ENCODE measurements at places on chromosomes 7 and 10. TPM values are rescaled to one million over a fixed set of nuclear protein-coding genes. Genes with fewer than 3 reads are reported as not detected.

DNA sequence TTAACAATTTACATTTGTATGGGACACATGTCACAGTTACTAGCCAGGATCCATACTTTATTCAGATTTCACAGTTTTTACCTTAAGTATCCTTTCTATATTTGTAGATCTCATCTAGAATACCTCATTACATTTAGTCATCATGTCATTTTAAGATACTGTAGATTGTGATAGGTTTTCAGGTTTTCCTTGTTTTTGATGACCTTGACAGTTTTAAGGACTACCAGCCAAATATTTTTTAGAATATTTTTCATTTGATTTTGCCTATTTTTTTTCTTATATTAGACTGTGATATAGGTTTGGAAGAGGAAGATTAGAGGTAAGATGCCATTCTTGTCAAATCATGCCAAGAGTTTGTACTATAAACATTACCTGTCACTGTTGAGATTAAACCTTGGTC lies 460.3 kb downstream of the ANKRD7 start:
- DNase-seq = no peak

DNA sequence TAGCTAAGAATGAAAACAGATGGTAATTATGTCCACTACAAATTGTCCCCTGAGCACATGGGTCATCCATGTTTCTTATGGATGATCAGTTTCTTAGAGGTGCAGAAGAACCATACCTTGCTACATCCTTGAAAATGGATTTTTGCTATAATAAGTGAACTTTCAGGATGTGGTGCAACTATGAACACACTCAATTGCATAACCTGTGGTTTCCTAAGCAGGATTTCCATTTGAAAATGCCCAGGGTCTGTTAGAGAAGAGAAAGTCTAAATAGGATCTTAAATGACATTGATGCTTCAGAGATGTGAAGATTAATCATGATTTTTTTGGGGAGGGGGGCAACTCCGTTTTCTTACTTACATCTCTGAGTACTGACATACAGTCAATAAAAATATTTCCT lies 39.6 kb upstream of the CACNB2 start:
- no peak for DNase-seq

- DNase-seq = no peak
These were observed 73.5 kb downstream of the GRB10 start for GRCh38 chr7:50709151-50709550.

DNA sequence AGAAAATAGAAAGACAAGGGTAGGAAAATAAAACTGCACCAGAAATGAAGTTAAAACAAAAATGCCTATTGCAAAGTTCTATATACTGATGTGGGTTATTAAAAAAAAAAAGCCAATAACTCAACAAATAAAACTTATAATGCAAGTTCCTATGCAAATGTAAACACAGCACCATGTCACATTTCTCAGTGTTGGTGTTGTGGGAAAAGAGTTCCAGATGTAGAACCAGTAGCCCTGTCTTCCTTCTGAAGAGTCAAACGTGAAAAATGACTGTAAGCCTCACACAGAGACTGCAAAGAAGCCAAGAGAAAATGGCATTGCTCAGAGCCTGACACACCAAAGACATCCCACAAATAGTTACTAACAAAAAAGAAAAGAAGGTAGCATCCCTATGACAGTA lies 10.1 kb downstream of the PON2 start:
- no peak for DNase-seq

The ARID5B gene
- polyA plus RNA-seq = 18.4 TPM

GRCh38 chr7:22791204-22792158 lies 31.2 kb downstream of the TOMM7 start:
- DNase-seq = no peak

- DNase-seq = peak; percentile 85
These were observed 437.4 kb upstream of the GALNT17 start for GRCh38 chr7:70694434-70694970.

The LIPM gene
- polyA plus RNA-seq = not detected
